ENCODE measurements at places on chromosomes 7 and 10.

DNA sequence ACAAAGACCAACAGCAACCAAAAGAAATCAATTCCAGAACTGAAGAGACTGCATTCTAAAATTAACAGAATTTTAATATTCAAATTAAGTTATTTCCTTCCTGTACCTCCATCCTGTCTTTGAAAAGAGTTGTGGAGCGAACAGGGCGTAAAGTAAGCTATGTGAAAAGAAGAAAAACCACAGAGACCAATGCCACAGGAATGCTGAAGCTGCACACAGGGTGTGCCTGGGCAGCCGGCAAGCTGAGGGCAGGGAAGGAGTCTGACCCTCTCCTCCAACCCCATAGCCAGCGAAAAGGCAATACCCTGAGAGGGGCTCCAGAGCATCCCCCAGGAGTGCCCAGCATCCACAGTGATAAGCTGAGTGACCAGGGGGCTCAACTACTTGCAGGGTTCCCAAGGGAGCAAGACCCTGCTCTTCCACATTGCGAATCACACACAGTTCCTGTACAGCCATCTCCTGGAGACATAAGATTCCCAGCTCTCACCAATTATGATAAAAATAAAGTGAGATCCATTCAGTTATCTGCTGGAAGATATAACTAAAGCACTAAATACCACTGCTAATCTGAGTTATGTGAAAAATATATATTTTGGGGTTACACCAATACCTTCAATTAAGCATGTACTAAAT lies 93.8 kb downstream of the PARD3 start:
- DNase-seq = no peak

- DNase-seq = no peak
These were observed 1412.4 kb upstream of the CELF2 start for GRCh38 chr10:9605231-9605630.

DNA sequence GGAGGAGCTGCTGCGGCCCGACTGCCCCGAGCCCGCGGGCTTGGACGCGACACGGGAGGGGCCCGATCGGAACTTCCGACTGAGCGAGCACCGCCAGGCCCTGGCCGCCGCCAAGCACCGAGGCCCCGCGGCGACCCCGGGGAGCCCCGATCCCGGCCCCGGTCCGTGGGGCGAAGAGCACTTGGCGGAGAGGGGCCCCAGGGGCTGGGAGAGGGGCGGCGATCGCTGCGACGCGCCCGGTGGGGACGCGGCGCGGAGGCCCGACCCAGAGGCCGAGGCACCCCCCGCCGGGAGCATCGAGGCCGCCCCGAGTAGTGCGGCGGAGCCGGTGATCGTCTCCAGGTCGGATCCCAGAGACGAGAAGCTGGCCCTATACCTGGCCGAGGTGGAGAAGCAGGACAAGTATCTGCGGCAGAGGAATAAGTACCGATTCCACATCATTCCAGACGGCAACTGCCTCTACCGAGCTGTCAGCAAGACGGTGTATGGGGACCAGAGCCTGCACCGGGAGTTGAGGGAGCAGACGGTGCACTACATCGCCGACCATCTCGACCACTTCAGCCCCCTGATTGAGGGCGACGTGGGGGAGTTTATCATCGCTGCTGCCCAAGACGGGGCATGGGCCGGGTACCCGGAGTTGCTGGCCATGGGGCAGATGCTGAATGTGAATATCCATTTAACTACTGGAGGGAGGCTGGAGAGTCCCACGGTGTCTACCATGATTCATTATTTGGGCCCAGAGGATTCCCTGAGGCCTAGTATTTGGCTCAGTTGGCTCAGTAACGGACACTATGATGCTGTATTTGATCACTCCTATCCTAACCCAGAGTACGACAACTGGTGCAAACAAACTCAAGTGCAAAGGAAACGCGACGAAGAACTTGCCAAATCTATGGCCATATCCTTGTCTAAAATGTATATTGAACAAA lies 1.4 kb downstream of the OTUD1 start:
- DNase-seq = no peak

DNA sequence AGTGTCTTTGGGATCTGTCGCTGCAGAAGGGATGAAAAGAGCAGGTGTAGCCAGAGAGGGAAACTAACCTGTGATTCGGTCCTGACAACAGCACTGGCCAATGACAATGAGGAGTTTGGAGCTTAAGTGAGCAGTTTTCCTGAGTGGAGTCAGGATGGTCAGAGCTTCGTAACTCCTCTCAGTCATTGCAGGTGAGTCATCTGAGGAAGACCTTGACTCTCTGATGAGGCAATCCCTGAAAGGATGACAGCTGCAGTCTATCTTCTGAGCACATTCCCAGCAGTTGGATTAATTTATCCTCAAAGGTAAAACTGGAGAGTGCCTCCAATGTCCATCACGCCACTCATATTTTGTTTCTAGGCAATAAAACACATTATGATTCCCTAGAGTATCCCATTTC lies 401.9 kb downstream of the POM121L12 start:
- DNase-seq = no peak

DNA sequence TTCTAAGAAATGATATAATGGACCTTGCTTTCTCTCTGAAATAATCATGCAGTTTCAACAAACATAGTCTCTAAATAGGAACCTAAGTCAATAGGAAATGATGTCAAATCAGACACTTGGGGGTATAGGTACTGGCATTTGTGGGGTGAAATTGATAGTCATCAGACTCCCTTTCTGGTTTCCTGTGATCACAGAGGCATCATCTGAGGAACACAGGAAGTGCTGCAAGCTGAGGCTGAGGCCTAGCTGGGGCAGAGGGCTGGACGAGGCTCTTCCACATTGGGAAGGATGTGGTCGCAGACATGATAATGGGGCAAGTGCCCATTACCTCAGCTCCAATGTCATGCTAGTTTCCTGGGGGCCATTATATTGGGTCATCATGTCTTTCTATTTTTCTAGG lies 33.5 kb upstream of the TARP start:
- DNase-seq = no peak

Measured in NCI-H460 (cell line).